Stimulated activated CD4-positive, alpha-beta T cell treated with anti-CD3 and anti-CD28 coated beads, Interleukin-1b, Interleukin-23, amount 100 ng/mL, for 1 hour (primary cell): ENCODE measurements at places on chromosomes 2 and 18.

DNA sequence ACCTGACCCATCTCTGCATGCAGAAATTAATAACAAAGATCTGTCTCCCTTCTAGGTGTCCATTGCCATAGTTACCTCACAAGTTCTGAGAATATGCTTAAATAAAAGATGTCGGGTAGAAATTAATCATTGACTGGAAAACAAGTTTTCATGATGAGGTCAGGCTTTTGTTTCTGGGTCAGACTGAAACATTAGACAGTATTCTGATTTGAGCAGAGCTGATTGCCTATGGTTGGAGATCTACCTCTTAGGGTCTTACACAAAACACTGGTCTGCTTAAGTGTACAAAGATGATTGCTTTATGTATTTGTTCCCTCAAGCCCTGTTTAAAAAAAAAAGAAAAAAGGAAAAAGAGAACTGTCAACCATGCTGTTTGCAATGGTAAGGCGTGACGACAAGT is 956.4 kb downstream of the CPS1 start:
- DNase-seq: no peak

DNA sequence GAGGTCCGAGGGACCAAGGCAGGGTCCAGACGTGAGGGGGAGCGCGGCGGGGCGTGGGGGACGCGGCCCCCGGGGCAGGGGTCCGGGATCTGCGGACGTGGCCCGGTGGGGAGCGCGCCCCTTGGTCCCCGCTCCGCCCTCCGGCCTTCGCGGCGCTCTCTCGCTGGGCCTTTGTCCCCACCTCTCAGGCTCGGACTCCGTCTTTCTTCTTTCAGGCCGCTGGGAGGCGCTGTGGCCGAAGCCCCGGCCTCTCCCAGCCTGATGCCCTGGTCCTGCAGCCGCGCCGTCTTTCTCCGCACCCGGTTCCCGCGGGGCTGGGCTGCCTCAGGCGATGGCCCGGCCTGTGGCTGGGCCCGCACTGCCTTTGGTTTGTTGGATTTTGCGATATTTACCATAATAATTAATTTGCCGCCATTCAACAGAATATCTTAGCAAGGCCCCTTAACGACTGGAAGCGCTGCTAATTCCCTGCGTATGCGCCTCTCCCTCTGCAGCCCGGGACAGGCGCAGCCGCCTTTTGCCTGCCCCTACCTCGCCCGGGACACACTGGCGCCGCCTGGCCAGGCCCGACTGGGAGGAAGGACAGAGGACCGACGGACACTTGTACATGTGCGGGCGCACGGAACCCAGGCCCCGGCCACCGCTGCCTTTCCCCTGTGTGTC is 10.8 kb downstream of the SIX3 start:
- no peak for DNase-seq

DNA sequence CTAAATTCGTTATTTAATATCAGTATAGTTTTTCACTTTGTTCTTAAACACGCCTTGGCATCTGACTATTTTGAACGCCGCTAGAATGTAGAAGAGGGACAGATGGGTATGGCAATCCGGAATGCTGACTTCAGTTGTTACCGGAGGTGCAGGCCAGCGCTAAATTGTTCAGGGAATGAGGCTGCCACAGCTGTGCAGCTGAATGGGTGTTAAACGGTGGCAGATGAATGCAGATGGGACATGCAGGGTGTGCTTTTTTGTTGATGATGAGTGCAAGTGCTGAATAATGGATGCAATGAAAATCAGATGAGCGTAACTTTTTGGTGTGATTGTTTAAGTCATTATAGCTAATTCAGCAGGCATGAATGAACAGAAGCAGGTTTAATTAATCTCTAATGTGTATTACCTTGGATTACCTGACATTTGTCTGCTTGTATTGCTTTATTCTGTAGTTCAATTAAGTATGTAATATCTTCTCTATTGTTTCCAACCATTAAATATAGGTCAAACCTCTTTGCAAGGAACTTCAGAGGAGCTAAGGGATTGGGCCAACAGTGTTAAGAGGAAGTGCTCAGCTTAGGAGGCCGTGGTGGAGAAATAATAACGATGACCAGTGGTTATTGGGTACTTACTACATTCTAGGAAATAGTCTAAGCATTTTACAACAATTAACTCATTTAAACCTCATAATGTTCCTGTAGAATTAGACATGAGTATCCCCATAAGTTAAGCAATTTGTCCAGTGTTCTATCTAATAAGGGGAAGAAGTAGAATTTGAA is 11.9 kb upstream of the CREG2 start:
- no peak for DNase-seq

DNA sequence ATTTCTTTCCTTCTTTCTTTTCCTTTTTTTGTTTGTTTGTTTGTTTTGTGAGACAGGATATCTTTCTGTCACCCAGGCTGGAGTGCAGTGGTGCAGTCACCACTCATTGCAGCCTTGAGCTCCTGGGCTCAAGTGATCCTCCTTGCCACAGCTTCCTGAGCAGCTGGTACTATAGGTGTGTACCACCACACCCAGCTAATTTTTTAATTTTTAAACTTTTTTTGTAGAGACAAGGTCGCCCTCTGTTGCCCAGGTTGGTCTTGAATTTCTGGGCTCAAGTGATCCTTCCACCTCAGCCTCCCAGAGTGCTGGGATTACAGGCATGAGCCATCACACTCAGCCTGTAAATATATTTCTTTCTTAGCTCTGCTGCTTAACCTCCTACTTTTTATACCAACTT is 83.4 kb upstream of the CYP20A1 start:
- DNase-seq: no peak
